Esophagus squamous epithelium (tissue), 5 donors: ENCODE measurements at places on chromosomes 3 and 15.

- DNase-seq: no peak
These were observed 126.5 kb downstream of the CMSS1 start for GRCh38 chr3:99943931-99944761.

DNA sequence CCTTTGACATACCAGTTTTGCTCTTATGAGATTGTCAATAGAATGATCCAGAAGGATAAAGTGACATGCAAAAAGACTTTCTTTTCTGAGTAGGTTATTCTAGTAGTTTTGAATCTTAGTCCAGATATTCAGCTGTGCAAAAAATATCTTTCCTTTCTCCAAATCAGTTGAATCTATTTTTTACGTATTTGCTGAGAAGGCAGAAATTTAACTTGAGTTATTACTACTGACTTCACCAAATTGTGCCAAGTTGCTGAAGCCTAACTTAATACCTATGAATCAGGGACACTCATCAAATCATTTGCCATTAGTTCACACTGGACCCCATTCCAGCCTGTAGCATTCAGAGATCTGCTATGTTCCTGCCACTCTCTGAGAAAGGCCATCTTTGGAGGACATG lies 215.6 kb downstream of the EPHA6 start:
- DNase-seq: no peak

DNA sequence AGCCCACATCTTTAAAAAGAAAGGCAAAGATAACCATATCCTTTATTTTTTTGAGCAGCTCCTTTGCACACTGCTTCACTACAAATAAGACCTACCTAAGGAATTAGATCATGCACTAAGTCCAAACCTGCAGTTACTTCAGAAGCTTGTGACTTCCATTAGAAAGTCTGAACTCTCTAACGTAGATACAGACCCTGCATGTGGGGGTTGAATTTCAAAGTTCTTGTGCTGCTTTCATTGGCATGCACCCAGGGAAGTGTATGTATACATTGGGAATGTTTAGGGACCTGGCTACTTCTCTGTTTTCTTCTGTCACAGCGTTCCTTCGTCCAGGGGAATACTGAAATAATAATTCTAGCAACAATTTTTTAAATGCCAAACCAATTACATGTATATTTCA lies 185.2 kb upstream of the IL12A start:
- DNase-seq: no peak

- DNase-seq: no peak
These were observed 29.0 kb downstream of the CRABP1 start for GRCh38 chr15:78369161-78369560.

DNA sequence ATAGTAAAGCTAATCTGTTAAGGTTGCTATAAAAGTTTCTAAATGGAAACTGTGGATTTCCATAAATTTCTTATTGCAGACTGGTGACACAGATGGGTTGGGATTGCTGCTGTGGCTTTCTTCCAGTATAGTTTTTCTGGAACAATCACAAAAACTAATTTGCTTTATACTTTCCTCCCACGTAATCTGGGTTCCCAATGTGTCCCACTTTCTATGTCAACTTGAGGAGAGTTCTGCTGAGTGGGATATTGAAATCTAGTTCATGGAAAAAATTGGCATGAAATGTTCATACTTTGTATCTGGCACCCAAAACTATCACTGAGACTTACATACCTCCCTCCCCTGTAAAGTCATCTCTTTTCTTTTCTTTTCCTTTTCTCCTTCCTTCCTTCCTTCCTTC lies 126.8 kb downstream of the TGFBR2 start:
- DNase-seq: no peak

- no peak for DNase-seq
These were observed 18.6 kb downstream of the TMEM266 start for GRCh38 chr15:76078285-76078877.

DNA sequence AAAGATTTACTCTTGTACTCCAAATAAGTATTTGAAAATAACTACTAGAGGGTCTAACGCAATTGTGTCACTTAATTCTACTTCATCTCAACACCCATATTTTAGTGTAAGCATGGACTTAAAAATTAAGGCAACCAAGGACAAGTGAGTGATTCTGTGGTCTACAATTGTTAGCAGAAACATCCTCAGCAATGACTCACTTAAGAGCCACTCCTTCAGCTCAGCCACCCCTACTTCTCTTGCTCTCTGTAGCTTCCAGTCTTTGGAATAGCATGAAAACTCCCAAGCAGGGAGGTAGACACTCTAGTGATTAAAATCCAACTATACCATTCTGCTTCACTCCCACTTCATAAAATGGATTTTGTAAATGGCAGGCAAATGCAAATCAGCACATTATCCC lies 116.0 kb upstream of the LRRN1 start:
- DNase-seq: no peak

DNA sequence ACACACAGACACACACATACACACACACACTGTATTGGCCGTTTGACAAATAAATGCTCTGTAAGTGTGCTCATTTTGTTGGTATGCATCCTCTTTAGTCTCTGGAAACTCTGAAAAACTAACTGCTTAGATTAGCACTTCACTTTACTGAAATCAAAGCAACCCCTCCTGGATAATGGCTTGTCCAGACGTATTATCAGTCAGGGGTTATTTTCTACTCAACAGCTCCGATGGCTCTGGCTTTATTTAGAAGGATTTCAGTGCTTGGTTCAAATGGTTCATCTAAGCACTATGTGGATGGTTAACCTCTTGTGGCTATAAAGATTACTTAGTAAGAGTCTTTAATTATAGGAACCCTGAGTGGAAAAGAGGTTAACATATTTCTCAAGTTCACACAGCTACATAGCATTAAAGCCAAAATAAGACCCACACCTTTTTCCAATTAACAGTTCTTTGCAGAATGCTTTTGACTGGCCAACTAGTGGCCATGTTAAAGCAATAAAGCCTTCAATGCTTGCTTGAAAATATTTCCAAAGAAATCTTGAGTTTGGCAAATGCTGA lies 516.1 kb upstream of the NAALADL2 start:
- no peak for DNase-seq

GRCh38 chr3:36494461-36495109 lies 114.3 kb downstream of the STAC start:
- DNase-seq: no peak

GRCh38 chr15:63010920-63011693 lies 31.4 kb upstream of the TPM1 start:
- DNase-seq: no peak

DNA sequence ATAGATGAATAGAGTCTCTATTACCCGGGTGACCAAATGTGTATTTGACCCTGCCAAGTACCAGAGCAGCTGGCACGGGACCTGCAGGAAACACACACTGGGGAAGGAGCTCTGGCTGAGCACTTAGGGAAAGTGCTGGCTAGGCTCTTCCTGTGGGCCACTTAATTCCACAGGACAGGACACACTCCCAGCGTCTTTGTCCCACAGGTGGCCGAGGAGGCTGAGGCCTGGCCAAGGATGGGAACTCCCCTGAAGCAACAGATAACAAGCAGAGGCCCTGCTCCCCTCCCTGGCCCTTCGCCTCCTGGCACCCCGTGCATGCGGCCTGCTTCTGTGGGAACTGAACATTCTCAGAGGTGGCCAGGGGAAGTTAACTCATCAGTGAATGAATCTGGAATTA lies 180.8 kb downstream of the ATP10A start:
- DNase-seq: no peak

DNA sequence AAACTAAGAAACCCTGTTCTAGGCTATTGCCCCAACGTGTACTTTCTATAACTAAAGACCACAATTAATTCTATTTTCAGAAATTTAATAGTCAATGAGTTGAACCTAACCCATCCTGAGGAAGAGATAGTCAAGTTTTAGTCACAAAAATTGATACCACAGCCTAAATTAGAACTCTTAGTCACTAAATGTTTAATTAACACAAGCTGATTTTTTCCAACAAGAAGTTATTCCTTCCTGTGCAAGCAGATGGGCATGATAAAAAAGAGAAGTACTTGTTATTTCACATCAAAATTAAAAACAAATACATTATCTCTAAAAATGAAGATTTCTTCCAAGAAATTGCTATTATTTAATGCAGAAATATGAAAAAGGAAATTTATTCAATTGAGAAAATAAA lies 38.4 kb upstream of the TERB2 start:
- DNase-seq: no peak

- DNase-seq: no peak
These were observed 984 bp upstream of the RPP25 start for GRCh38 chr15:74957476-74958035.
